Stimulated activated CD8-positive, alpha-beta memory T cell treated with anti-CD3 and anti-CD28 coated beads, Interleukin-15, amount 100 ng/mL, for 24 hours (primary cell): ENCODE measurements at places on chromosomes 12 and 14.

DNA sequence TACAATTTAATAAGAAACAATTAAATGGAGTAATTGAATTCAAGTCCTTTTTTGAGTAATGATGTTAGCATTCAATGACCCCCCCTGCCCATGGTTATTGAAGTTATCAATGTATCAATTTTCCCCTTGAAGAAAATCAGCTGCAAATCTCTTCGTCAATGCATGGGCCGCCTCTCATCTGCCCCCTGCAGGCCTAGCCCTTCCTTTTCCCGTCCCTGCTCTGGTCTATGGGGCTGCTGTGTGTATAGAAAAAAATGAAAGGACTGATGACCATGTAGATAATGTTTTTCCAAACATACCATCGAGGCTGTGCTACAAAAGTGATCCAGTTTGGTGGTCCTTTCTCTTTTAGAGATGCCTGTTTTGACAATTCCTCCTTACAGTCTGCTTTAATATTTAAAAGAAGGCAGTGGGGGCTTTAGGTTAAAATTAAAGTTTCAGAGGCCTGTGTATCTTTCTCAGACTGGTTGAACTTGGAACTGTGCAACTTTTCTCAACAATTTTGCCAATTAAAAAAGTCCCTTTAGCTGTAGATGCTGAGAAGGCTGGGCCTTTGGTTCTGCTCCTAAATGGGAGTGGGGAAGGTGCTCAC is 98.4 kb downstream of the APAF1 start:
- DNase-seq = no peak

DNA sequence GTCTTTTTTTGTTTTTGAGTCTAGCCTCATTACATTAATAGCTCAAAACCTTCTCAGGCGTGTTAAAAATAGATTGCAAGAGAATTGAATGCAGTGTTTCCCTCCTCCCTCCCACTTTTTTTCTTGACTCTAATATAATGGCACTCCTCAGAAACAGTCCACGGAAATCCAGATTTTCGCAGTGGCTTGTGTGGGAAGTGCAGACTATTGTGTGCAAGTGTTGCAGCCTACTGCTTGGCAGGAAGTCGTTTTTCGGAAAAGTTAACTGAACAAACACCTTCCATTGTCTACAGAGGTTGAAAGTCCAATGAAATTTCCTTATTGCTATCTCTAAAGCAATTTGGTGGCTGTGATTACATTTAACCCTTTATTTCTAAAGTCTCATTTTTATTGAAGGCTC is 147.9 kb upstream of the E2F7 start:
- DNase-seq = no peak

- no peak for DNase-seq
Measured at GRCh38 chr14:24343795-24344660, 4.2 kb upstream of the RIPK3 start.

DNA sequence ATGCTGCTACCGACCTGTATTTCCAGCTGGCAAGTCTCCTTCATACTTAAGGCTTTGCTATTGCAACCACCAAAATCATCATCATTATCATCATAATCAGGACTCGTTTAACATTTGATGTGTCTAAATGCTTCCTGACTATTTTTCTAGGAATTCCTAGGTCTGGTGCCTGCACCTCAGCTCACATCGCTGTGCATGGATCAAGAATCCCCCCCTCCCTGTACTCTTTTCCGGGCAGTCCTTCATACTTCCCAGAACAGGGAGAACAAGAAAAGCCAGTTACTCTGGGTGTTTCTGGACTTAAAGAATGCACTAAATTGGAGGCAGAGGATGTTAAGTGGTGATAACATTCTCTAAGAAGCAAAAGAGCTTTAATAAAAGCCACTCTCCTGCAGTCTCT is 9.4 kb downstream of the ERP27 start:
- DNase-seq = no peak

DNA sequence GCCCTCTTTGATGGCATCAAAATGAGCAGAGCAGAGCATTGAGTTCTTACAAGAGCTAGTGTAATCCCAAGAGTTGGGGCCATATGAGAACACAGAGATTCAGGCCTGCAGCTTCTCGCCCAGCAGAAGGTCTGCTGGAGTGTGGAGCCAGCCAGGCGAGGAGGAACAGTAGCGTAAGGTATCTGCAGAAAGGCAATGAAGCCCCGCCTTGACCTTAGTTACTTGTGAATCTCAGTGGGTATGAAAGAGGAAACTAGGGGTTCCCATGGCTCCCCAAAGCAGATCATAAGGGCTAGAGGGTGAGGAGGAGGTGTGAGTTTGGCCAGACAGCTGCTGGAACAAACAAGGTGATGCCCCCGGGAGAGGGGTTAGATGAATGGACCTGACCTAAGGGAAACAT is 49.4 kb downstream of the SLC8A3 start:
- DNase-seq = no peak

- no peak for DNase-seq
Measured at GRCh38 chr12:67818459-67818903, 169.9 kb downstream of the DYRK2 start.

GRCh38 chr14:88614218-88614907 is 51.5 kb downstream of the ZC3H14 start:
- DNase-seq = no peak
